ENCODE measurements at places on chromosomes 12 and 14.
A peak's percentile ranks its signal among the peaks of the same experiment; 100 is the strongest.

DNA sequence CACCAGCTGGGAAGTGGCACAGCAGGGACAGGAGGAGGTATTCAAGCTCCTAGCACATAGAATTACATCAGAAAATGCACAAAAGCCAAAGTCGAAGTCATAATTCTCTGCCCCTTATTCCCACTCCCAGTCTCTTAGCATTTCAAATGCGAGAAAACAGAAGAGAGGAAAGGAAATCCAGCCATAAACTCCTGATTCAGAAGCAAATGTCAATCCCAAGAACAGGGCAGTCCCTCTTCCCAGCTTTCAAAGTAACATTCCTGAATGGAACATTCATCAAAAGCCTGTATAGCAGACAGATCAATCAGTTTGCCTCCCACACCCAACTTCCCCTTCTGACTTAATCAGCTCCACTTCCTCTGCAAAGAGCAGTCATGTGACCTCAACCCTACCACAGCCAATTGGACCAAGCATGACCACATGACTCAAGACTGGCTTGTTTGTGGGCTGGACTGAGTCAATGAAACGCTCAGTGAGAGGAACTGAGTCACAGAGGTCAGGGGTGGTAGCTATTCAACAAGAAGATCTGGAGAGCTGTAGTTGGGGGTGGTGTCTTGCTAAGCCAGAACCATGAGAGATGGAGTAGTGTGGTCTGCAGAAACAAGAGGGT lies 41.4 kb upstream of the TUNAR start:
- no peak for DNase-seq

DNA sequence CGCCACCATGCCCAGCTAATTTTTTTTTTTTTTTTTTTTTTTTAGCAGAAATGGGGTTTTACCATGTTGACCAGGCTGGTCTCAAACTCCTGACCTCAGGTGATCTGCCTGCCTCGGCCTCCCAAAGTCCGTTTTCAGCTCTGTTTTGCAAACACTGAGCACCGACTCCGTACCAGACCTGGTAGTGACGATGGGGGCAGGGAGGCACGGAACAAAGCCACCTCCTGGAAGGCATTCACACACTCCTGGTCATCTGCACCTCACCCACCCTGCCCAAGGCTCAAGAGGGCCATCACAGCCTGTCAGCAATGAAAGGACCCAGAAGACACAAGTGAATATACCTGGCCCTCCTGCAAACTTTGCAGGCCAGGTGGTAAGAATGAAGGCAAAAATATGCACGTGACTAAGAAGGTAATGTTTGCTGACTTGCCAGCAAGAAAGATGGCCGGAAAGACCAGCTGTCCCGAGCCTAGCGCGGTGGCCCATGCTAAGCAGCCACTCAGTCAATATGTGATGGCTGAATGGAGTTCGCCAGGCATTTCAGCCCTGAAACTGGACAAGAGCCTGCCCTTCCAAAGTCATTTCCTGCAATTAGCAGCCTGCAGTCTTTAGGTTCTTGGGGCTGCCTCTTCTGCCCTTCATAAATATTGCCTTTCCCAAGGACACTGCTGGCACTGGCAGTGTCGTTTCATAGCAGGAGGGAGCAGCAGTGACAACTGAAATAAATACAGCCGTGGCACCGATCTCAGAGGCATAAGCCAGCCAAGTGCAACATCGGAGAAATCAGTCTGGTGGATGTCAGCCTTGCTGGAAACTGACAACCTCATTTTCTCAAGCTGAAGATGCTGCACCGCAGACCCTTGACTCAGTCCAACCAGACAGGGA lies 17.6 kb downstream of the MMAB start:
- no peak for DNase-seq

GRCh38 chr12:76303365-76303764 lies 44.9 kb downstream of the BBS10 start:
- DNase-seq = no peak

GRCh38 chr12:29253906-29254625 lies 105.0 kb downstream of the FAR2 start:
- no peak for DNase-seq

- DNase-seq = no peak
Observed at GRCh38 chr14:24909523-24910302, 140.2 kb downstream of the STXBP6 start.

DNA sequence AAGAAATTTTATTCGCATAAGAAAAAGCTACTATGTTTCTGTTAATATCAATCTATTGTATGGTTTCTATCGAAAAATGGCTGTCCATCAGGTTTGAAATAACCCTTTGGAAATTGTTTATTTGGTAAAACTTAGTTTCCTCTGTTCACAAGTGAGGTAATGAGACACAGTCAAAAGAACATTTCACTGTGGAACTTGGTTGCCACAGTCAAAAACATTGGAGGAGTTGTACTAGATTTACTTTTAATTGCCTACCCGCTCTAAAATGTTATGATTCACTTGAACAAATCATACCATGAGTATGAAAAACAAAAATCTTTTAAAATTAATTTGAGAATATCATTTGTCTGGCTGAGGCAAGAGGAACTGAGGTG lies 46.5 kb downstream of the ITPR2 start:
- no peak for DNase-seq

GRCh38 chr12:104506676-104507401 lies 50.1 kb downstream of the CHST11 start:
- DNase-seq = no peak

- DNase-seq = peak; percentile 15
Observed at GRCh38 chr12:22083167-22083566, 37.1 kb downstream of the CMAS start.

DNA sequence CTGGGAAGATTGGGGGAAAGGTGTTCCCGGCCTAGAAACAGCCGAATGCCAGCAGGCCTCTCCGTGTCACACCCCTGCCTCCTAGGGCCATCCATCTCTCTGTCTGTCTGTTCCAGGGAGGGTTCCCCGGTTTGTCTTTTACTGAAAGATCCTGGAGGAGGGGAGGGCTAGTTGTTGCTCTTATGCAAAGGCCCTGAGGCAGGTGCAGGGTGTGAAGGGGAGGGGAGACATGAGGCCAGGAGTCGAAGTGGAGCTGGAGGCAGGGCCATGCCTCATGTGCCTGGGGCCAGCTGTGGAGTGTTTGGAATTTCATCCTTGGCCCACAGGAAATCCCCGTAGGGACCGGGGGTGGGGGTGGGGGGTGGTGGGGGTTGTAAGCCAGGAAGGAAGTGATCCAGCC lies 8.7 kb upstream of the RCOR1 start:
- no peak for DNase-seq

GRCh38 chr14:21106498-21107282 lies 5.8 kb downstream of the TMEM253 start:
- peak; percentile 58 for DNase-seq

DNA sequence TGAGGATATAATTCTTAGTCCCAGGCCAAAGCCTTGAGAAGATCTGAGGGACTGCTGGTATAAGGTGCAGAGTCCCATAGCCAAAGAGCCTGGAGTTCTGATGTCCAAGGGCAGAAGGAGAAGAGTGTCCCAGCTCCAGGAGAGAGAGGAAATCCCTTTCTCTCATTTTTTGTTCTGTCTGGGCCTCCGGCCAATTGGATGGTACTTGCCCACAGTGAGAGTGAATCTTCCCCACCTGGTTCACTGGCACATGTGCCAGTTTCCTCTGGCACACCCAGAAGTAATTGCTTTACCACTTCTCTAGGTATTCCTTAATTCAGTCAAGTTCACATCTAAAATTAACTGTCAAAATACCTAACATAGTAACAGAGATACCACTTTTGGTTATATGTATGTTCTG lies 15.3 kb downstream of the ARID4A start:
- DNase-seq = no peak

DNA sequence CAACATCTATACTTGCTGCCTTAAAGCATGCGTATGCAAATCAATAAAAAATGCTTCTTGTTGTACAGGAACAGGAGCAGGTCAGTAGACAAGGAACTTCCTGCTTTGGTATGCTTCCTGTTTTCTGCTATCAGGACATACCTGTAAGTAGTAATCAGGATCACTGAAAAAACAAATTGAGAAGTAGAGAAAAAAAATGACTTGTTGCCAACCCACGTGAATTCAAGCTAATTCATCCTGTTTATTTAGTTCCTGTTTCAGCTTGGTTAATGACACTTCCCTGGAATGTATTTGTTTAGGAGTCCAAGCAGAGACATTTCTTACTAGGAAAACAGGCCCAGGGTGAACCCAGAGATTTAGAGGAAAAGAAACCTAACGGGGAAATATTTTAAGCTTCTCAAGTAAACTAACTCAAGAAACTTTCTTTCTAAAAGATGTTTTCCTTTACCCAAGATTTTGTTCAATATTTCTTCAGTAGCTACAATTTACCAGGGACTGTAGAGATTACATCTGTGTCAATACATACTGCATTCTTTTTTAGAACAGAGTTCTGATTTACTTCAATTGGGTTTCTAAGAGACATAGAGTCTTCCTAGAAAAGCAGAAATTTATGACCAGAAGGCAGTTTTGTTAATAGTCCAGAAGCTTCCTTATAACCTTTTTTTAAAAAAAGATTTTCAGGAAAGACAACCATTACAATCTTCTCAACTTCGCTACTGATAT lies 124.2 kb downstream of the PAWR start:
- DNase-seq = no peak

- no peak for DNase-seq
Observed at GRCh38 chr14:96508900-96509299, 6.7 kb downstream of the PAPOLA start.

- no peak for DNase-seq
Observed at GRCh38 chr12:88893801-88894200, 313.5 kb upstream of the KITLG start.

DNA sequence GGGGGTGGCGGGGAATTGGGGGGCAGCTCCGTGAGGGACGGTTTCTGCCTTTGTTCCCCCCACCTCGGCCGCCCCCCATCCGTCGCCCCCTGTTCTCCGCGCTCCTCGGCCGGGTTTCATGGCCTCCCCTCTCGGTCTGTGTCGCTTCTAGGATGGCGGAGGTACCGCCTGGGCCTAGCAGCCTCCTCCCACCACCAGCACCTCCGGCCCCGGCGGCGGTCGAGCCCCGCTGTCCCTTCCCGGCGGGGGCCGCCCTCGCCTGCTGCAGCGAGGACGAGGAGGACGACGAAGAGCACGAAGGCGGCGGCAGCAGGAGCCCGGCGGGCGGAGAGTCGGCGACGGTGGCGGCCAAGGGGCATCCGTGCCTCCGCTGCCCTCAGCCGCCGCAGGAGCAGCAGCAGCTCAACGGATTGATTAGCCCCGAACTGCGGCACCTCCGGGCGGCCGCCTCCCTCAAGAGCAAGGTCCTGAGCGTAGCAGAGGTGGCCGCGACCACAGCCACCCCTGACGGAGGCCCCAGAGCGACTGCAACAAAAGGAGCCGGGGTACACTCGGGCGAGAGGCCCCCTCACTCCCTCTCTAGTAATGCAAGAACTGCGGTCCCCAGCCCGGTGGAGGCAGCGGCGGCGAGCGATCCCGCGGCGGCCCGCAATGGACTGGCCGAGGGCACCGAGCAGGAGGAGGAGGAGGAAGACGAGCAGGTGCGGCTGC lies 575 bp downstream of the NAA30 start:
- no peak for DNase-seq

- DNase-seq = no peak
Observed at GRCh38 chr14:106564058-106564643, 1037.8 kb downstream of the TMEM121 start.

- DNase-seq = peak; percentile 31
Observed at GRCh38 chr12:86914721-86915120, 658.5 kb upstream of the MGAT4C start.

GRCh38 chr12:128259556-128260070 lies 7.4 kb upstream of the TMEM132C start:
- DNase-seq = no peak

DNA sequence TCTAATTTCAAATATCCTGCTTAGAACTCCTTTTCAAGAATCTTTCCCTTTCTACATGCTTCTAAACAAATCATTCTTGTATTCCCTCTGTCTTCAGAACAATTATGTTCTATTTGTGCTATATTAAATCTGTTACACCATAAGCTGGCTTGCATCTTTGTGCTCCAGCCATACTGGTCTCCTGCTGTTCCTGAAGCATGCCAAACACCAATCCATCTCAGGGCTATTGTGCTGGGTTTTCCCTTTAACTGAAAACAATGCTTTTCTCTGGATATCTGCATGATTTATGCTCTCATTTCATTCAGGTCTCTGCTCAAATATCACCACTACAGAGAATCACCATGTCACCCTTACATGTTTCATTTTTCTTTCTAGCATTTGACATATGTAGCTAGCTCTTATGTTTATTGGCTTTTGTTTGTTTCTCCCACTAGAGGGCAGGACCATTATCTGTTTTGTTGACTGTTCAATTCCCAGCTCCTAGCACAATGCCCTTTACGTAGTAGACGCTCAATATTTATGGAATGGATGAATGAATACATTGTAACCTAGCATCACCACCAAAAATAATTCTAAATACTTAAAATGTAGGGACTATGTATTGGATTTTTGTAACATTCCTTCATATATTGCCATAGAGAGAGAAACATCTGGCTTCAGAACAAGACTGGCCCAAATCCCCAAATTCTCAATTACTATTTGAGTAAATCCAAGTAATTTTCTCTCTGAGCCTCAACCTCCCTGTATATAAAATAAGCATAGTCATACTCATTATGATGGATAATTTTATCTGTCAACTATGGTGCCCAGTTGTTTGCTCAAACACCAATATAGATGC lies 302.0 kb upstream of the SYT1 start:
- peak; percentile 17 for DNase-seq

DNA sequence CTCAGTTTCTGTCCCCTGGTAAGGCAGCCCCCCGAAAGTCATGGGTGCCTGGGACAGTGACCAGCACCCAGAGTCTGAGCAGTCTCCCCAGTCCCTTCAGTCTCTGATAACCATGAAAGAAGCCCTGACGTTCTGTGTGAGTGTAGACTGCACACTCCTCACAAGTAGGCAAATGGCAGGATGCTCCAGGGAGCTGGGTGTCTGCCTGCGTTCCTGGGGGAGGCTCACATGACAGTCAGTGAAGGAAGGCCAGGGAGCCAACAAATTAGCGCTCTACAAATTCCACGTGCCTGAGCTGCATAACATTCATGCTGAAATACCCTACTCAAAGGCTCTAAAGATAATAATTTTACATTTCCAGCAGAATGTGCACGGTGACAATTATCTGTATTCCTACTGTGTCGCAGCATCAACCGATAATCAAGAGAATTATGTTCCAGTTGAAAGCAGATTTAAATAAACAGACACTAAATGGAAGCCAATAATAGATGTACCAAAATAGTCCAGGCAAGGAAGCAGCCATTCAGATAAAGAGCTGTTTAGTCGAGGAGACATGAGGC lies 56.3 kb downstream of the ASCL1 start:
- DNase-seq = no peak

GRCh38 chr12:63968673-63969072 lies 124.2 kb downstream of the SRGAP1 start:
- no peak for DNase-seq

- no peak for DNase-seq
Observed at GRCh38 chr12:18327036-18327435, 65.7 kb downstream of the PIK3C2G start.

DNA sequence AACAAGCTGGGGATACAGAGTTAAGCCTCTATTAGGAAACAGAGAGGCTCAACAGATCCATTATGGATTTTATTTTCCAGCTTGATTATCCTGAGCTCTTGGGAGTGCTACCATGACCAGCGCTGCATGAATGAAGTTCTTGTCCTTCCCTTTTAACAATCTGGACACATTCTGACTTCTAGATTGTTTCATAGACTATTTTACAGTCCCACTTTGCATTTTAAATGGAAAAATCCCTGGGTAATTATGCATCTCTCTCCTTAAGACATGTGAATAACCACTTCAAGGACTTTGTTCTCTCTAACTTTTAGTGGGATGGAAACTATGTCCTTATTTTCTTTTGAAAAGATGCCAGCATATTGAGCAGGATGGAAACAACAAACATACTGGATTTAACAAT lies 2.0 kb downstream of the CCDC198 start:
- DNase-seq = no peak

Data from A172 (cell line).